T follicular helper cell (primary cell): ENCODE measurements at places on chromosomes 16 and 17.

DNA sequence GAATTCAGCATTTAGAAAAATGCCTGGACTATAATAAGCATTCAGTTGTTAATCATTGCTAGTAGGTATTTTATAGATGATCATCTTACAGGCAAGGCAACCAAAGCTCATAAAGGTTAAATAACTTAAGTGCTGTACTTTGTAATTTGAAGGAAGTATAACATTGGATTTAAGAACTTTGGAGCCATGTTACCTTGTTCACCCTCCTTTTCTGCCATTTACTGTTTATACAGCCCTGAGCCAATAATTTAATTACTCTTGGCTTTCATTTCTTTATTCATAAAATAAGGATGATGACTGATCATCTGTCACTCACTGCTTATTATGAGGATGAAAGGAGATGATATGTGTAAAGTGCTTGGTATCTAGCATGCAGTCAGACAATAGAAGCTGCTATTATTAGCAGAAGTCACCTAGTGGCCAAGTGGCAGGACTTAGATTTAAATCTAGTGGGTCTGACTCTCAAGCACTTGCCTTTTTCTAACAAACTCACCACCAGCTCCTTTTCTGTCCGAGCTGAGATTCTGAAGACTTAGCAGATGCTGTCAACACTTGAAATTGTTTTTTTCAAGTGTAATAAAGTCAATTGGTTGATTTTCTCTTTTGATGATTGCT, 18.3 kb upstream of the DDX52 start:
- DNase-seq = no peak

- DNase-seq = no peak
Measured at GRCh38 chr17:17151055-17151454, 55.1 kb downstream of the PLD6 start.

GRCh38 chr17:81082177-81083073, 47.5 kb downstream of the BAIAP2 start:
- no peak for DNase-seq

DNA sequence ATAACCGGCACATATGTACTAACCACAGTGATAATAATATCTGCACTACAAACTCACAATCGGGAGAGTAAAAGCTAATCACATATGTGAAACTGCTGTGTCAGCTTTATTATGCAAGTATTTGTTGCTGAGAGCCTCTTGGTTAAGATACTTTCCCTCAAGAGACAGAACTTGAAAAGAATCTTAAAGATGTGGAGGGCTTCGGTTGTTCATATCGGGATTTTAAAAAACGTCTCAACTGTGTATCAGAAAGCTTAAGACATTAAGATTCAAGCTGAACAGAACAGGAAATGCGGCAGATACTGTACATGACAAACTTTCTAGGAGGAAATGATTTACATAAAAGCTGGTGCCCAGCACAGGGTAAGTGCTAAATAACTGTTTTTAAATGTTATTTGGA, 27.5 kb upstream of the HLF start:
- no peak for DNase-seq

DNA sequence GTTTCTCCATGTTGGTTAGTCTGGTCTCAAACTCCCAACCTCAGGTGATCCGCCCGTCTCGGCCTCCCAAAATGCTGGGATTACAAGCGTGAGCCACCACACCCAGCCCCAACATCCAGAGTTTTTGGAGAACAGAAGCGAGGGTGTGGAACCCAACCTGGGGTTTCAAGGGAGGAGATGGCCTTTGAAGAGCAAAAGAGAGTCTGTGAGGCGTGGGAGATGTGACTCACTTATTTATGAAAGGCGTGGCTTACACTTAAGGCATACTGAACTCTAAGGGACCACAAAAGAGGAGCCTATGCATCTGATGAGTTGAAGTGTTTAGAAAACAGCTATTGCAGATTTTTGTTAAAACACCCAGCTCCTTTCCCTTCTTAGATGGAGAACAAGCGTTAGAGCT, 18.9 kb downstream of the ARSG start:
- no peak for DNase-seq

DNA sequence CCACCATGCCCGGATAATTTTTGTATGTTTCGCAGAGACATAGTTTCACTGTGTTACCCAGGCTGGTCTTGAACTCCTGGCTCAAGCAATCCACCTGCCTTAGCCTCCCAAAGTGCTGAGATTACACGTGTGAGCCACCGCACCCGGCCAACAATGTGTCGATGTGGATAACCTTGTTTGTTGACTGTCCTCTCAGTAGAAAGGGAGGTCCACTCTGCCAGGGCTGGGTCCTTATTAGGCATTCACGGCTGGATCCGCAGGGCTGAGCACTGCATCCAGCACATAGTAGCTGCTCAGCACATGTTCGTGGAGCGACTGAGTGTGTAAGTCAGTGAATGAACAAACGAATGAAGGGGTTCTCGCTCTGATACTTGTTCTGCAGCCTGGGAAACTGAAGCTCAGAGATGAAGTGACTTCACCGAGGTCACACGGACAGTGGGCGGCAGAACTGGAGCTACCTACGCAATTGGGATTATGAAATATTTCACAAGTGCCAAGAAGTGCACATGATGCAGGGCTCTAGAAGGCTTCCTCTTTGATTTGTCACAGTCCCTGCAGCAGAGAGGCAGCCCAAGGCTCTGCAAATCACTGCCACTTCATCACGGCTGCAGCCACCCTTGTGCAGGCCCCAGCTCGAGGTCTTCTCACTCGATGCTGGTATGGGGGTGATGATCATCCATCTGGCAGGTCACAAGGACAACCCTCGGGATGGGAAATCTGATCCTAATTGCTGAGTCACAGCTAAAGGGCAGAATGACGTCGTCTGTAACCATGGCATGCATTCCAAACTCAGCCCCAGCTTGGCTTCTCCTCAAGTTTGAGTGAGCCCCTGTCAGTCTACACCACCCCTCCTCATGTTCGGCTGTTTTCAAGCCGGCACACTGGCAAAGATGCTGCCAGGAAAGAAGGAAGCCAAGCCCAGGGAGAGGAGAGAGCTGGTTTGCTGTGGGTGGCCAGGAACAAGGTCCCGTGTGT, 28.0 kb upstream of the SNN start:
- no peak for DNase-seq

GRCh38 chr16:17459903-17460521, 10.7 kb downstream of the XYLT1 start:
- DNase-seq = no peak

- DNase-seq = no peak
Measured at GRCh38 chr16:5917436-5918195, 820.0 kb upstream of the EEF2KMT start.

DNA sequence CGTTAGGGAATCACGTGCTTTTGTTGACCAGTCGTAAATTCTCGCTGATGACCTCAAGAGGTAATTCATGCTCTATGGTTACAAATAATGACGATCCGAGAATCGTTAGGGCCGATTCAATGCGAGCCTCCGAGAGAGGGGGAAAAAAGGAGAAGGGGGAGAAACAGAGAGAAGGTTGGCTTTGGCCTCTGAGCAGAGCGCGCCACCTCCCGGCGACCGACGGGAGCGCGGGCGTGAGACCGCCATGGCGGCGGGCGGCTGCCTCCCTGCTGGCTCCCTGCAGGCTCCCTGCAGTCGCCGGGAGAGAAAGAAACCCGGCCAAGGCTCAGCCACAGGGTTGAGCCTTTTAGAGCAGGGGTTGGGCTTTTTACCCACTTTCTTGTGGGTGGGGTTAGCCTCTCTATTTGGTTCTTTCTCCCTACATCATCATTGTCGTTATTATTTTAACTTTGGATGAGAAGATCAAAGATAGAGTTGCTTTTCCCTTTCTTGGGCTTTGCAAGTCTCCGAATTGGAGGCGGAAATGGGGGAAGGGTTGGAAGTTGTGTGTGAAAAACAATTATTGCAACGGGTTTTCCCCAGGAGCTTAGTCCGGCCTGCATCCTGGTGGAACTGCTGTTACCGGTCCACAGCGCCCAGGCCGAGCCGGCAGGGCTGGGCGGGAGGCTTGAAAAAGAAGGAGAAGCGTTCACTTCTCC, 410 bp upstream of the HOXB5 start:
- DNase-seq = peak; percentile 69
